Muscle of back (tissue), 13 donors: ENCODE measurements at places on chromosomes 7 and 10. TPM values are rescaled to one million over a fixed set of nuclear protein-coding genes. Genes with fewer than 3 reads are reported as not detected.
A peak's percentile ranks its signal among the peaks of the same experiment; 100 is the strongest.

Gene LIPK
- not detected for polyA plus RNA-seq

- DNase-seq = no peak
Measured at GRCh38 chr7:131533151-131533559, 23.3 kb downstream of the PODXL start.

Gene MSS51
- polyA plus RNA-seq = 52.5 TPM

DNA sequence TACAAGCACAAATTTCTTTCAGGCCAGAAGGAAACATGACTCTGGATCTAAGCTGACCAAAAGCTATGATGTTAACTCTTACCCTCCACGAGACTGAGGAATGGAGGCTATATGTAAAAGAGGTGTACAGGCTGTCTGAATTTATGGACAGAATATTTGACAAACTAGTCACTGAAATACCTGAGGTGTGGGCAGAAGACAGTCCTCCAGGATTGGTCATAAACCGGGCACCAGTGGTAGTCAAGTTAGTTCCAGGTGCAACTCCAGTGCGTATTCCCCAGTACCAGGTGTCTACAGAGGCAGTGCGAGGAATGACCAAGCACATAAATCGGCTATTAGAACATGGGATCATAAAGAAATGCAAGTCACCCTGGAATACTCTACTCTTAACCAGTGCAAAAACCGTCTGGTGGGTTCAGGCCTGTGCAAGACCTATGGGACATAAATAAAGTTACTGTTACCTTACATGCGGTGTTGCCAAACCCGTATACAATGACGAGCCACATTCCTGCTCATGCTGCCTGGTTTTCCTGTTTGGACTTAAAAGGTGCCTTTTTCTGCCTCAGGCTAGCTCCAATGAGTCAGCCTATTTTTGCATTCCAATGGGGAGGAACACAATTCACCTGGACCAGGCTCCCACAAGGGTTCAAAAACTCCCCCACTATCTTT is 6.7 kb upstream of the CYREN start:
- DNase-seq = no peak

DNA sequence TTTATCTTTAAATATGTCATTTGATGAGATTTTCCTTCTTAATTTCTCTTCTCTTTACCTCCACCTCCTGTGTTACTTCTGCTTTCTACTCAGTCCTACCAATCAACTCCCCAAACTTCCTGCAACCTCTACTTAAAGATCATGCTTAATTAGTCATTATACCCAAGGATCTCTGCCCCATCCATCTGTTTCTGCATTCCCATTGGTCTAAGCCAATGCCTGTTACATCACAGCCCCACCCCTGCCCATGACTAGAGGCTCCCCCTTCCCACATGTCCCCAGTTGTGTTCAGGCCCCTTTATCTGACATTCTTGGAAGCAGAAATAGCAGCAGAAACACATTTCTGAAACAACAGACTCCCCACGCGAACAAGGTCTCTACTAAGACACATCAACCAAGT is 319.1 kb upstream of the NFE2L3 start:
- DNase-seq = no peak

- peak; percentile 48 for DNase-seq
Measured at GRCh38 chr10:109895095-109895818, 28.1 kb downstream of the XPNPEP1 start.

Gene FRAT2
- 3.9 TPM for polyA plus RNA-seq

DNA sequence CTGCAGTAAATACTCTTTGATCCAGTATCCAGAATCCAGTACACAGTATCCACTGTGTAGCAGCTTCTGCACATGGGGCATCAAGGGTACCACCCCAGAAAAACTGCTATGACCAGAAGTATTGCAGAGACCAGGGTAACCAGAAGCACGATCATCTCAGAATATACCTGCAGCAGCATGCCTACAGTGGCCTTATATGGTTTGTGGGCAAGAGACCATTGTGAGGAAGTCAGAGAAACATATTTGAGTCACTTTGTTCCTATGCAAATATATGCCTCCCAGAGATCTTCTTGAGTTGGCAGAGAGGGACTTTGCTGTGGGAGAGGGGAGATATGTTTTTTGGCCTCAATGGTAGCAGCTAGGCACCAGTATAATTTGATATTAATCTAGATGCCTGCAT is 206.4 kb upstream of the LRRTM3 start:
- DNase-seq = no peak

DNA sequence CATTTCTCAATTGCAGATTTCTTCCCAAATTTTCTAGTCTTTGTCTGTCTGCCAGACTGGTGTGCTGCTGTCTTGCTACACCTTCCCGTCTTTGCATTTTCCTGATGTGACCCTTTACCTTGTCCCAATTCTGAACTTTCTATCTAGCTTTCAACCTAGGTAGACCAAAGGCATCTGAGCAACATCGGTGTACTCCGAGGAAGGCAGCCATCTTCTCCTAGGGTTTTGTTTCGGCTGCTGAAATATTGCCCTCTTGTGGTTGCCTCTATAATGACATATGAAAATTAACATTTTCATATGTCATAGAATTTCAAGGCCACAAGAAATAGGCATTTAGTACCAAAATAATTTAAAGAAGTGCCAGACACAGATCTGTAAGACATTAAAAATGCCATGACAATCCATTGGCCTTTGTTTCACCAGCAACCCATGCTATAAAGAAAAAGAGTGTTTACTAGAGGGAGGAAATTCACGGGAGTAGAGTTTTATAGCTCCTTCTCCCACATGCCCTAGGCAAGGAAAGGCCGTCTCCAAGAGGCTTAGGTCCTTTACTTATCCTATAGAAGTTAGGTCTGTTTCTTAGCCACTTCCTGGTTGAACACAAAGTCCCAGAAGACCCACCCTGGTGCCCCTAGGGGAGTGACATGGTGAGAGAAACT is 23.4 kb downstream of the OR9A2 start:
- DNase-seq = peak; percentile 25

- DNase-seq = peak; percentile 55
Measured at GRCh38 chr10:128064108-128064969, 61.9 kb downstream of the MKI67 start.

Gene LRMDA
- 3.6 TPM for polyA plus RNA-seq

GRCh38 chr10:48926764-48927540 is 12.7 kb downstream of the LRRC18 start:
- peak; percentile 50 for DNase-seq

GRCh38 chr7:91916051-91916440 is 24.6 kb upstream of the AKAP9 start:
- no peak for DNase-seq

Gene FOXP2
- polyA plus RNA-seq = 14.4 TPM

- DNase-seq = no peak
Measured at GRCh38 chr10:5975641-5976473, 1.5 kb downstream of the IL15RA start.

DNA sequence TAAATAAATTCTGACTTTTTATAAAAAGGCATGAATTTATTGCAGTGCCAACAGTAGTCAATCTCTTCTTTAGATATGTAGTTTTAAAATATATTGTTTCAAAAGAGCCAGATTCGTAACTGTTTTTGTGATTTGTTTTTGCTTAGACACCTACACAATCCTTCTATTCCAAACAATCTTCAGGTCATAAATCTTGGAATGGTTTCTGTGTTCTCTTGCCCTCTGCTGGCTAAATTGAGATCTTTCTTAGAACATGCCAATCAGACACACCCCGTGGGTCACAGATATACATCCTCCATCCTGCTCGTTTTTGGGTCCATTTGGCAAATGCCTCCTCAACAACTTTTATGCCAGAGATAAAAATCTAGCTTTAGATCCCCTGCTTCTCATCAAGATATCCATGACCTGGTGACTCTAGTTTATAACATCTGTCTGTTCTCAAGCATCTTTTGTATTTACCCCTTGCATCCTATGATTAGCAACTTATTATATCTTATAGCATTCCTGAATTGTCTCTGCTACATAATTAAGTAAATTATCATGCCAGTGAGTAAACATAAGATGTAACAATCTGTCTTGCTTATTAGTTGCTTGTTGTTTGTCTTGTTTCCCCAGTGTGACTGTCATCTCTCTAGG is 35.3 kb upstream of the IFRD1 start:
- DNase-seq = no peak

DNA sequence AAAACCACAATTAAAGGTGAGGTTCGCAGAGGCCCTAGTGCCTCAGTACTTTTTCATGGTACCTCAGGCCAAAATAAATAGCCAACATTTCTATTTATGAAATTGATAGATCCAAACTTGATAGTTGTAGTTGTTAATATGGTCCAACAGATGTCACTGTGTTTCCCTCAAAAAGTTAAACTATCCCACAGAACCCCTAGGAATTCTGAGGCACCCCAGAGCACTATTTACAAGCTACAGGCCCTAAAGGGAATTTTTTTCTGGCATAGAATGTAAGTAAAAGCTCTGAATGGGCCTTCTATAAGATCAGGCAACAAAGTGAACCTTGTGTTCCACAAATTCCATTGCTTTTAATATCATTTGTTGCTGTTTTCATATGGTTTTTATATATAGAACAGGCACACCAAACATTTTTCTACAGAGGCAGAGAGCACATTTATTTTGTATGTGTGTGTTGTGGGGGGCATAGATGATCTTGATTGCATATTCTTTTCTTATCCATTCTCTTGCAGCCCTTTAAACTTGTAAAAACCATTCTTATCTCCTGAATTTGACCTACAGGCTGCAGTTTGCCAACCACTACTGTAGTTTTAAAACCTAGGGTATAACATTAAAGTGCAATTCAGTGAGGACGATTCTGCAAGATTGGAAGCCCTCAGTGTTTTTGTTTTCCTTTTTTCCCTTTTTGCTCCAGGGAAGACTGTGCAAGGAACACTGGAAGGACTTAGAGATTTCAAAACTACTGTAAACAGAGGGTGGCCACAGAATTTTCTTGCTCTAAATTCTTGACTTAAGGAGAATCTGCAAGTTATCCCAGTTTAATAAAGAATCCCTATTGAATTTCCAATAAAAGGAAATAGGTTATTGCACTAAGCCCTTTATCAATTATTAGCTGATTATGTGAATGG is 3.5 kb upstream of the ARL4A start:
- peak; percentile 36 for DNase-seq

Gene ST7
- polyA plus RNA-seq = 17.7 TPM

DNA sequence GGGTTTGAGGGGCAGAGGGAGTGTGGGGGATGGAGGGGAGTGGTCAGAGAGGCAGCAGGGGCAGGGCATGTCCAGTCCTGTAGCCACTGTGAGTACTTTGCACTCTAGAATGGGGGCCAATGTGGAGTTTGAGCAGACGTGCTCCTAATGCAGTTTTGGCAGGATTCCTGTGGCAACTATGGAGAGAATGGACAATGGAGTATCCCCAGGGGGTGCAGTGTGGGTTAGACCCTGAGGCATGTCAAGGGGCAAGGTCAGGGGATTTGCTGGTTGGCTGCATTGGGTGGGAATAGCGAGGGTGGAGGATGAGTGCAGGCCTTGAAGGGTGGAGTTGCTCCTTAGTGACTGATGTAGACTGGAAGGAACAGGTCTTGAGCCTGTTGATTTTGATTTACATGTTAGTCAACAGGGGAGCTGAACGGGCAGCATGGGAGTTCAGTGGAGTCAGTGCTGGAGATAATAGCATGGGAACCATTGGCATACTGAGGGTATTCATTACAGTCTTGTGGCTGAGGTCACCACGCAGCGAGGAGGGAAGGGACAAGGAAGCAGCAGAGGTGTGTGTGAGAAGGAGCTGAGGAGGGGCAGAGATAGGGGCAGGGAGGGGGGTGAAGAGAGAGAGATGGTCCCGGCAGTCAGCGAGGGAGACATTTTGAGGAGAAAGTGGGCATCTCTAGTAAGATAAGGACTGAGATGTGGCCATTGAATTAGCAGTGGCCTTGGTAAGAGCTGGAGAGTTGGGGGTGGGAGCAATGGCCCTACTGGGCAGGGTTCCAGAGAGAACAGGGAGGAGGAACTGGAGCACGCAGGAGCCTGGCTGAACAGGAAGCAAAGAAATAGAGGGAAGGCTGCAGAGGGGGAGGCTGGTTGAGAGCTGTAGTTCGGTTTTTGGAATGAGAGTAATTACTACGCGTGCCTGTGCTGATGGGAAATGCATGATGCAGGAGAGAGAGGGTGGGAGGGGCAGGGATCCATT is 112.7 kb downstream of the CCNY start:
- DNase-seq = no peak

DNA sequence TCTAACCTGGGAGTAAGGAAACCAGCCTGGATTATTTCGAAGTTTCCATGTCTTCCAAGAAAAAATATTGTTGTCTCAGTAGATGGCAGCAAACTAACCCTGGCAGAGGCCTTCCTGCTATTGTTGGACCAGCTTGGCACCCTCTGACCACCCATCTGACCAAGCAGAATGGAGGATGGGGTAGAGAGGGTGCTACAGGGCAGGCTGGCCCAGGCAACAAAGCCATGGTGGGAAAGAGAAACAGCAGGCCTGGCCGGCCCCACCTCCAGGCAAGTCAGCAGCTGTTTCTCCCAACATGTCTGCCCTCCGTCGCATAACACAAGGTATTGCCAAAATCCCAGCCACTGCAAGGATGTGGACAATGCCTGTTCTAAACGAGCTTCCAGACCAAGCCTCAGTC is 95.0 kb downstream of the FAM53B start:
- DNase-seq = no peak

DNA sequence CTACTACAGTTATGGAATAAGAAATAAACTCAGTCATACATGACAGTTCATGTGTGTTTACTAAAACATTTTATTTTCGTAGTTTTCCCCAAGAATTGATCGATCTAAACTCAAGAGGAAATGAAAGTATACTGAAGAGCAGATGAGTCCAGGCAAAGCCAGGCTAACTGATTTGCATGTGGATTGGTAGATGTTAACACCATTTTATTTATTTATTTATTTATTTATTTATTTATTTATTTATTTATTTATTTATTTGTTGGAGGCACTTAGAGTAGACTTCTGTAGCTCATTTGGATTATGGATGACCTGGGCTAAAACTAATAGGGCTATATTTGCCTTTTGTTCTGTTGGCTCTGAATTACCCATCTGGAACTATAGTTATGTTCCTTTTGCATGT is 68.5 kb upstream of the DKK1 start:
- no peak for DNase-seq

DNA sequence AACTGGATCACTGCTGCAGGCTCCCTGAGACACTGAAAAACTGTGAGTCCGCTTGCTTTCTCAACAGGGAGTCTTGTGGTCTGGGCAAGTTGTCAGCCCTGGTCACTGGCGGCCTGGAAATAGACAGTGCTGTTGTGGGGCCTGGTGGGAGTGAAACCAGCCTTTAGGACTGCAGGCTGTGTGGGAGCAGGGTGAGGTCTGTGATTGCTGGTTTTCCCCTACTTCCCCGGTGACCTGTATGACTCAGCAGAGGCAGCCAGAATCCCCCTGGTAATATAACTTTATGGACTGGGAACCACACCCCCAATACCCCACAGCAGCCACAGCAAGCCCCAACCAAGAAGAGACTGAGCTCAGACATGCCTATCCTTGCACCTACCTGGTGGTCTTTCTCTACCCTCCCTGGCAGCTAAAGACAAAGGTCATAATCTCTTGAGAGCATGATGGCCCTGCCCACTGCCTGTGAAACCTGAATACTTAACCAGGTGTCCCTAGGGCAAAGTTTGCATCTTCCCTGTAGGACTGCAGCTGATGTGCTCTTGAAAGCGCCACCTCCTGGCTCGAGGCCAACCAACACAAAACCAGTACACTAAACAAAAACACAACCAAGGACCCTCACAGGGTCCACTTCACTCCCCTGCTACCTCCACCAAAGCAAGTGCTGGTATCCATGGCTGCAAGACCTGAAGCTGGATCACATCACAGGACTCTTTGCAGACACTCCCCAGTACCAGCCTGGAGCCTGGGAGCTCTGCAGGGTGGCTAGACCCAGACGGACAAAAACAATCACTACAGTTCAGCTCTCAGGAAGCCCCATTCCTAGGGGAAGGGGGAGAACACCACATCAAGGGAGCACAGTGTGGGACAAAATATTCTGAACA is 7.2 kb upstream of the ADAM22 start:
- no peak for DNase-seq

Gene FOXI2
- 0.25 TPM for polyA plus RNA-seq

- DNase-seq = no peak
Measured at GRCh38 chr7:130560972-130561371, 69.1 kb downstream of the MEST start.
